ENCODE measurements at places on chromosomes 16 and 17.

DNA sequence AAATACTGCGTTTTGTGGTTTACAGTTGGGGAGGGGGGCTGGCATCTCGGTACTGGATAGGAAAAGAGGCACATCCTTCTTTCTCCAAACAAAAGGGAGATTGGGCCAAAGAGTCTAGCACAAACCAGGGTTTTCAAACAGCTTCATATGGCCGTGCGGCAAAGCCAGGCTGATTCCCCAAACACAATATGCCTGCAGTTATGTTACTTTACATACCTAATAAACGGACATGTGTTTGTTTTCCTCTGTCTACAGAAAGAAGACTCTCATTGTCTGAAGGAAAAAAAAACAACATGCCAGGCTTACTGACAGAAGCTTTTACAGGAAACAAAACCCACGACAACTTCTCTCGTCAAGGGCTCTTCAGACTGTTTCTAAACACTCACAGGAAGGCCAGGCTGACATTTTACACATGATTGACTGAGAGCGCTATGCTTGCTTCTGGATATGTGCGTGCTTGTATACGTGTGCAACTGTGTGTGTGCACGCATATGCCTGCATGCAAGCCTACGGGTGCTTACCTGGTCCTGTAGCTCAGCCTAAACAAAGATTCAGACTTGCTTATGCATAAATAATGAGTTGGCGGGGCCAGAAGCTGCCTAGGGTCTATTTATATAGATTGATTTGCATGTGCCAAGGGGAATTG, 461.0 kb upstream of the C16orf82 start:
- DNase-seq, result no peak

DNA sequence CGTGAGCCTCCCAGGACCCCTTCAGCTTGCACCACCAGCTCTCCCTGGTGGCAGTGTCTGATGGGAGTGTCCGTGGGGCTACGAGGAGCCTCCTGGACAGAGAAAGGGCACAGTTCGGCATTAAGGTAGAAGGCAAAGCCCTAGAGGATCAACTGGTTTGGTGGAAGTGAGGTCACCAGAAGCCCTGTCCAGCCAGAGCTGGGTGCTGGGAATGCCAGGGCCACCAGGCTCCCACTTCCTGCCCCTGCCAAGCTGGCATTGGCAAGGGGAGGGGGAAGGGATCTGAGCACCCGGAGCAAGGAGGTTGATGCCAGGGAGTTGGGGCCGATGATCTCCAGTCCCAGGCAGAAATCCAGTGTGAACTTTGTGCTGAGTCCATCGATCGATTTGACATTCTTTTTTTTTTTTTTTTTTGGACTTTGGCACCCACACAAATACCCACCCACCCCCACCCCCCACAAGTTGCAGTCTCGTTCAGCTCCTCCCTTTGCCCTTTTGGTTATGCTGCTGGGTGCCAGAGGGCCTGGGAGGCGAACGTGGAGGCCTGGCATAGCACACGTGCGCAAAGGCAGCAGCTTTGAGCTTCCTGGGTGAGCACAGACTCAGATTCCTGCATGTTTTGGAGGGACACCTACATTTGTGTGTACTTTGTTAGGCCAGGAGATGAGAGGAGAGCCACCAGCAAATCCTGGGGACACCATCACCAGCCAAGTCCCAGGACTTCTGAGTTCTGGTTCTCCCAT, 2.1 kb downstream of the NHERF1 start:
- no peak for DNase-seq

DNA sequence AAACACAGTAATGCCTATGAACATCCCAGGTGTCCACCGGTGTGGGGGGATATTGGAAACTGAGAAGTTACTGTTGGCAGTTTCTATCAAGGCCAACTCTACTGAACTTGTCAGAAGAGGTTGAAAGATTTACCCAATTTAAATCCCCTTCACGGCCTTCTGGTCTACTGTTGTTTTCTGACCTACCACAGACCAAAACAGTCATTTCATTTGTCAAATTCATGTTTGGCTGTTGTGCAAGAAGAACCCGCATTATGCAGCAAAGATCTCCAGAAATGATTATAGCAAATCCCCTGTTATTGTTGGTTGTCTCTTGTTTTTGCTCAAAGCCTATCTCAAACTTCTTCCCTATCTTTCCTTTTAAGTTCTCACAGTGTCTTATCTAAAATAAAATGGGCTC, 73.1 kb upstream of the MAF start:
- no peak for DNase-seq

GRCh38 chr17:34800661-34801060, 160.6 kb downstream of the CCT6B start:
- DNase-seq, result no peak

DNA sequence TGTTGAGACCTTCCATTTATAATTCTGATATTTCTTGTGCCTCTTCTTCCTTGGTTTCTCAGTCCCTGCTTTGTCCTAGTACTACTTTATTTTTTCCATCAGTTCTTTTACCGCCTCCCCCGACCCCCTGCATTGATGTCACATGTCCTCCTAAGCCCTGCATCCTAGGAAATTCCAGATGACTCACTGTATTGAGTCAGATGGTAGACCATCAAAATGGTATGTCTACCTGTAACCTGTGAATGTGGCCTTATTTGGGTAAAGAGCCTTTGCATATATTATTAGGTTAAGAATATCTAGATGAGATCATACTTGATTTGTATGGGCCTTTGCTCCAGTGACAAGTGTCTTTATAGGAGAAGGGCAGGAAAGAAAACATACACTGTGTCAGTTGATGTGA, 515.3 kb upstream of the CA10 start:
- DNase-seq, result no peak

- DNase-seq, result no peak
These were observed 143.0 kb downstream of the FTO start for GRCh38 chr16:53846971-53847370.

GRCh38 chr16:20849589-20850390, 43.5 kb downstream of the REXO5 start:
- DNase-seq, result peak; percentile 74

DNA sequence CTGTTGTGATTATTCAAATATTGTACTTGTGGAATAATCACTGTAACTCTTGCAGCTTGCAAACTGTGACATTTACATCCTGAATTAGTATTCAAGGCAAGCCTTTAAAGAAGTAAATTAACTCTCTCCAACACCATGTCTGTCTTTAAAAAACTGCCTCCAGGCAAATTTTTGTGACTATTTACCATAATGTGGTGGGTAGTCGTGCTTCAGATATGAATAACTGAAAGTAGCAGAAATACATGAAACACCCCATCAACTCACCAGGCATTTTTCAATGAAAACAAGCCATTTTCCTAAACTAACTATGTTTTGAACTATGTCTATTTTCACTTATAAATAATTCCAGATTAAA, 217.4 kb upstream of the PSMD7 start:
- no peak for DNase-seq

GRCh38 chr17:44988044-44988942, 20.2 kb upstream of the C1QL1 start:
- DNase-seq, result peak; percentile 24

DNA sequence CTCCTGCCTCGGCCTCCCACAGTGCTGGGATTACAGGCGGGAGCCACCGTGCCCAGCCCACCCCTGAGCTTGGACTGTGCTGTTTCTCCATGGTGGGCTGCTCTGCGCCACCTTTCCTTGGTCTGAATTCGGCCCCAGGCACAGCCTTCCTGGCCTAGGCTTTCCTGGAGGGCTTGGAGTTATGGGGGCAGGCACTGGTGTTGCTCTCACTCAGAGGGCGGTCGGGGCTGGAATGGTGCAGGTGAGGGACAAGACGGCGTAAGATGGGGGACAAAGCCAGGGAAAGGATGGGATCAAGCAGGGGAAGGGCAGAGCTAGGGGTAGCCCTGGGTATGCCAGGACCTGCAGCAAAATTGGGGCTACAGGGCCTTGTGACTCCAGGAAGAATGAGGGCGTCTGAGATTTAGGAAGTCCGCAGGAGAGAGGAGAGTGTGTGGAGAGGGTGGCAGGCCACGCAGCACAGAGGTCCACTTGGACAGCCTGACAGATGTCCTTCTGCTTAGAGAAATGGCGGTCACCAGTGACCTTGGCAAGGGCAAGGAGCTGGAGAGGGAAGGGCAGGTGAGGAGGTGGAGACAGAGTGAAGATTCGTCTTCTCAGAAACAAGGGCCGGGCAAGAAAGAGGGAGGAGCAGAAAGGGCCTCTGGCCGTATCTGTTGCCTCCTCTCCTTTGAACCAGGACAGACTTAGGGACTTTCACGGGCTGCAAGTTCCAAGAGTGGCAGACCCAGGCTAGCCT, 1.6 kb upstream of the ATP6V0C start:
- DNase-seq, result no peak

DNA sequence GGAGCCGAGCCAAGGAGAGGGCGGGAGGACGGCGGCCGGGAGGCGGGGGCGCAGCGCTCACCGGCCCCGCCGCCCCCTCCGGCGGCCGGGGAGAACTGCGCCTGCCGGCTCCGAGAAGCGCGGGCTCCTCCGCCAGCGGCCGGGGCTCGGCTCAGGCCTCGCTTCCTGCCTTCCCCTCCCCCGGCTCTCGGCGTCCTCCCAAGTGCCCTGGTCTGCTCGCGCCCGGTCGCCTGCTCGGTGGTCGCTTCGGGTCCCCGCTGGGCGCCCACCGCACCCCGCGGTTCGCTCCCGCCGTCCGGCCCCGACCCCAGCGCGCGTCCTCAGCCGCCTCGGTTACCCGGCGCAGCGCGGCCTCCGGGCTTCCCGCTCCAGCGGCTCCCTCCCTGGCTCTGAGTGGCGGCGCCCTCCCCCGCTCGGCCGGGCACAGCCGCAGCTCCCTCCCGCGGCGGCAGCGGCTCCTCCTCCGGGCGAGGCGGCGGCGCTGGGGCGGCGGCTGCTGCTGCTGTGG, 313 bp downstream of the UBTF start:
- peak; percentile 64 for DNase-seq

- peak; percentile 61 for DNase-seq
These were observed 4.4 kb downstream of the ZC3H7A start for GRCh38 chr16:11792410-11793241.

GRCh38 chr16:11007714-11008280, 63.4 kb downstream of the CLEC16A start:
- DNase-seq, result no peak

DNA sequence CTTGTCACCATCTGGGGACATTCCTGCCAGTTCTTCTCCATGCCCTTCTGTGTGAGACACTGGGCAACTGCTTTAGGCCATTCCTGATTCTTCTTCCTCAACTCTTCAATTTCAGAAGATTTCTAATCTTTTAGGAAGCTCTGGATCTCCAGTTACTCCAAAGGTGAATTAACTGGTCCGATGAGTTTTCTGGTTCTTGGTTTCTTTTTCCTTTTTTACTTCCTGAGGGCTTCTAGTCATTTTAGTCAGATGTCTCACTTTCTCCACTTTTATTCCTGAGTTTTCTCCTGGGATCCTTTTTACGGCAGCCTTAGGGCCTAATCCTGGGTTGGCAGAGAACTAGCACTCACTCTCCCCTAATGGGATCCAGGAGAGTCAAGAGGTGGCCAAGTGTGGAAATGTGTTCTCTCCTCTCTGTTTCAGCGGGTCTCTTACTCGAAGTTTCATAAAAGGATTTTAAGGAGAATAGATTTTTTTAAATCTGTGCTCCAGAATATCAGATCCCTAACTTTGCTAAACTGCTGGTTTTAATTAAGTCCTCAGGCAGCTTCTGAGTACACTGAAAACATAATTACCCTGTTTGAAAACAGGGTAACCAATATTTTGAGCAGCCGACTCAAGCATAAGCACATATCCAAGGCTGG, 107.6 kb downstream of the RMI2 start:
- DNase-seq, result no peak

- no peak for DNase-seq
These were observed 33.5 kb upstream of the CBX4 start for GRCh38 chr17:79872762-79873161.

GRCh38 chr17:43588664-43589435, 42.7 kb upstream of the ETV4 start:
- no peak for DNase-seq

GRCh38 chr17:28912281-28912937, 9.5 kb upstream of the DHRS13 start:
- no peak for DNase-seq

DNA sequence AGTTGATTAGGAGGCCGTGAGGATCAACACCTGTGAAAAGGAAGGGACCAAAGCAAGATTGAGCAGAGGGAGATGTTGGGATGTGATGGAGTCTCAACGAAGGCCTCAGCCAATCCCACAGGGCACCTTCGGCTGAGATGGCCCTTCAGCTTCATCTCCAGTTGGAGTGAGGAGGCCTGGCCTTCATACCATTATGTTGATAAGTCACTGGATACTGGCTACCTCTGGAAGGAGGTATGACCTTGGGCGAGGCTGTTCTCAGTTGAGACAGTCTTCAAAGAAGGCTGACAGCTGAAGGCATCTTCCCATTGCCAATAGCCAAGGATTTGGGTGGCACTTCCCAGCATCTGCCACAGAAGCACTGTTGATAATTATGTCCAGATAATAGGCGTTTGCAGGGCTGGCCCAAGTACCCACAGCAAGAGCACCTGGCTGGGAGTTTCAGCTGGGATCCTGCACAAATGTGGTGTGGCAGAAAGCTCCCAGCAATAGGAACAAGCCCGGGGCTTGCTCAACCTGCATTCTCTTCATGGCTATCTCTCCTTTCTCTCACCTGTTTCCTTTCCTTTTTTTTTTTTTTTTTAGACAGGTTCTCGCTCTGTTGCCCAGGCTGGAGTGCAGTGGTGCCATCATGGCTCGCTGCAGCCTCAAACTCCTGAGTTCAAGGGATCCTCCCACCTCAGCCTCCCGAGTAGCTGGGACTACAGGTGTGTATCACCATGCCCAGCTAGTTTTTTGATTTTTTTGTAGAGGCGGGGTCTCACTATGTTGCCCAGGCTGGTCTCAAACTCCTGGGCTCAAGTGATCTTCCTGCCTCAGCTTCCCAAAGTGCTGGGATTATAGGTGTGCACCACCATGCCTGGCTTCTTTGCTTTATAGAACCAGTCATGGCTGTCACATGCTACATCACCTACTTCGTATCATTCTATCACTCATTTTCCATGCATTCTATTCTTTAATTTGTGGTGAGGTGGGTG, 18.2 kb upstream of the MAP3K14 start:
- no peak for DNase-seq

GRCh38 chr17:38568274-38568673, 37.5 kb downstream of the SRCIN1 start:
- no peak for DNase-seq

Measured in kidney (tissue), 22 donors.